EL (cell line): ENCODE measurements at places on chromosomes 1 and 21.

DNA sequence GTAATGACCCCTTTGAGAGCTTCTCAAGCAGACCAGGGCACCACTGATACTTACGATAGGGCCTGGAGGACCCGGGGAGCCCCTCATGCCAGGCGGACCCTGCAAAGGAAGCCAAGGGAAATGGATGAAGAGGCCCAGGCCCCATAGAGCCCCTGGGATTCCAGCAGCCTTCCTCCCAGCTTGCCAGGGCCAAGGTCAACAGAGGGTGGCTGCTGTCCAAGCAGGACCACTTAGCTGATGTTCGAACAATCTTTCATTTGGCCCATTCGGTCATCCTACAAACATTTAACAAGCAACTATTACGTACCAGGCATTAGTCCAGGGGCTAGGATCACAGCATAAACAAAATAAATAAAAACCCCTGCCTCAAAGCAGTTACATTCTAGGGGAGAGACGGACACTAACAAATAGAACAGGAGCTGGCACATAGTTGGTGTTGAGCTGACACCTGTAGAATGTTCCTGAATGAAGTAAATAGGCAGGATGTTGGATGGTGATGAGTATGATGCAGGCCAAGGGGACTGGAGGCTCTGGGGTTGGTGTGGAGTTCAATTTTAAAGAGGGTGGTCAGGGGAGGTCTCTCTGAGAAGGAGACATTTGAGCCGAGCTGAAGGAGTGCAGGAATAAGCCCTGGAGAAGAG is 27.0 kb upstream of the PEF1 start:
- DNase-seq = no peak

- DNase-seq = no peak
Measured at GRCh38 chr1:95021119-95021518, 51.6 kb downstream of the ALG14 start.

DNA sequence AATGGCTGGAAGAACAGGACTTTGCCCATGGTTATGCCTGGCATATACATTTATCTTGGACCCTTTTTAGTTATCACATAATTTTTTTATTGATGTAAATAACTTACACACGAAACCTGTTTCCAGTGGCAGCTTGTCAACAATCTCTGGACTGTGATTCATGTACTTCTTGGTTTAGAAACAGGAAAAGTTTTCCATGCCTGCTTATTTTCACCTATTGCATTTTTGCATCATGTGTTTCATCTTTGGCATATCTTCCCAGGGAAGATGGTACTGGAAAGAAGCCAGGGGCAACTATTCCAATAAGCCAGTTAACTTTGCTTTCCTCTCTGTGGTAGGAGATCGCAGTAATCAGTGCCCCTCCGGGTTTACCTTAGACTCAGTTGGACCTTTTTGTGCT is 210.3 kb downstream of the TPR start:
- DNase-seq = no peak

GRCh38 chr1:229025576-229025975 is 245.3 kb upstream of the RAB4A start:
- no peak for DNase-seq

GRCh38 chr1:217614200-217614712 is 16.6 kb downstream of the GPATCH2 start:
- peak; percentile 11 for DNase-seq

DNA sequence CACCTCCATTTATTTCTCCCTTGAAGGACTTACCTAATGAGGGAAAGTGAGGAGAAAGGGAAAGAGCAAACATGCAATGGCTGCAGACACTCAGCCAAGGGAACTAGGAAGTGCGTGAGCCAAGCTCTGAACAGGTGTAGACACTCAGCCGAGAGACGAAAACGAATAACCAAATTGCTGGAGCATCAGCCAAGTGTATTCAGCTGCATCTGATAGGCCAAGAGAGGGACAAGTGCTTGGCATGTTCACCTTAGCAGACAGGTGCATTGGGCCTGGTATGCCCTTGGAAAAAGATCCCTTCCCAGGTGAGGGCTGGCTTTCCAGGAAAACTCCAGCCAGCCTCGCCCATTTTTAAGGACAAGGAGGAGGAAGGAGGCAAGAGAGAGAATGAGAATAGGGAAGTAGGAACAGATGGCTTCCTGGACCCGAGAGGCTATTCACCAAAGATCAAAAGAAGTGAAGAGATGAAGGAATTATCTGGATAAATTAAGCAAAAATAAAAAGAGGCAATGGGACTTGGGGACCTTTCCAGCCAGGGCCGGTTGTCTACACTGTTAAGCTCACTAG is 184.7 kb downstream of the TOMM20 start:
- no peak for DNase-seq

DNA sequence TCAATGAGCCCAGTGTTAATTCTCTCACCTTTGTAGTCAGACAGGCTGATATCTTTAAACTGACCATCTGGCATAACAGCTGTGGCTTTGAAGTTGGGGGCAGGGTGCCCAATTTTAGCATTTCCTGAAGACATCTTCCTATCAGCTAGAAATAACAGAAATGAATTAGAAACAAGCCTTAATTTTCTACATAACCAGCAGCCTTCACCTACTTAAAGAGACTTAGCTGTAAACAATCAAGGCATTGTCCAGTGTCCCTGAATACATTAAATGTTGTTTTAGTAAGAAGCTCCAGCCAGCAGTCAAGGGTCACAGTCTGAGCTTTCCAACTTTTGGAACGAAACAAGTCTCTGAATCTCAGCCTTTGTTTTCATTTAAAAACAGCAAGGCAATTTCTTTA is 2.8 kb downstream of the PRDX1 start:
- DNase-seq = no peak

- DNase-seq = peak; percentile 10
Measured at GRCh38 chr1:73162564-73162963, 880.2 kb upstream of the NEGR1 start.
